A549 treated with AZD2906 at 1 μM for 4 hours (cell line): ENCODE measurements at places on chromosomes 1 and 21. TPM values are rescaled to one million over a fixed set of nuclear protein-coding genes. Genes with fewer than 3 reads are reported as not detected.

BRINP3 gene
- total RNA-seq = not detected in 5 replicates

CLSTN1 gene
- total RNA-seq = 59.0 to 63.5 TPM (median 60.7 TPM) in 5 replicates

EDARADD gene
- total RNA-seq = 2.9 to 3.8 TPM (median 3.3 TPM) in 5 replicates

APCS gene
- not detected in 5 replicates for total RNA-seq

PRKCZ gene
- 8.0 to 10.9 TPM (median 9.2 TPM) in 5 replicates for total RNA-seq

RNU1-3 gene
- total RNA-seq = 4.0 to 44.9 TPM (median 4.2 TPM) in 4 of 5 replicates, not detected in the other

NPPA gene
- total RNA-seq = not detected in 5 replicates

TBX19 gene
- 0.54 to 0.73 TPM (median 0.66 TPM) in 5 replicates for total RNA-seq

TMEM200B gene
- total RNA-seq = 0.07 to 0.20 TPM (median 0.10 TPM) in 5 replicates

CELA3B gene
- total RNA-seq = not detected in 5 replicates

OR6K3 gene
- total RNA-seq = not detected in 5 replicates

CCDC181 gene
- 0.10 to 0.22 TPM (median 0.11 TPM) in 5 replicates for total RNA-seq

MYOC gene
- not detected in 5 replicates for total RNA-seq

GJB5 gene
- total RNA-seq = 0.06 to 0.15 TPM (median 0.12 TPM) in 4 of 5 replicates, not detected in the other

MR1 gene
- 5.5 to 6.9 TPM (median 5.8 TPM) in 5 replicates for total RNA-seq

SLC1A7 gene
- 0.03 TPM in 1 of 5 replicates, not detected in the others for total RNA-seq

AGPAT3 gene
- 21.4 to 26.3 TPM (median 23.8 TPM) in 5 replicates for total RNA-seq

DCDC2B gene
- total RNA-seq = not detected in 5 replicates

ITLN2 gene
- 0.64 to 0.98 TPM (median 0.83 TPM) in 5 replicates for total RNA-seq

CDC14A gene
- total RNA-seq = 2.3 to 2.7 TPM (median 2.4 TPM) in 5 replicates

RIPPLY3 gene
- total RNA-seq = 0.33 to 0.67 TPM (median 0.54 TPM) in 5 replicates

SPRR5 gene
- not detected in 5 replicates for total RNA-seq

ELAPOR1 gene
- total RNA-seq = 0.53 to 0.71 TPM (median 0.56 TPM) in 5 replicates

NHLH1 gene
- 0.32 to 0.71 TPM (median 0.40 TPM) in 5 replicates for total RNA-seq

AGMAT gene
- 6.0 to 7.2 TPM (median 6.7 TPM) in 5 replicates for total RNA-seq

HFM1 gene
- 0.01 to 0.14 TPM (median 0.09 TPM) in 3 of 5 replicates, not detected in the others for total RNA-seq

MSTO1 gene
- total RNA-seq = 38.5 to 42.4 TPM (median 39.1 TPM) in 5 replicates

F13B gene
- 0.05 to 0.08 TPM (median 0.07 TPM) in 3 of 5 replicates, not detected in the others for total RNA-seq

LAMC1 gene
- 89.6 to 127 TPM (median 104 TPM) in 5 replicates for total RNA-seq

KCNQ4 gene
- 0.18 to 0.38 TPM (median 0.32 TPM) in 5 replicates for total RNA-seq

FCRL6 gene
- total RNA-seq = not detected in 5 replicates

VANGL2 gene
- total RNA-seq = 0.46 to 0.98 TPM (median 0.71 TPM) in 5 replicates

AK4 gene
- total RNA-seq = 30.8 to 33.5 TPM (median 31.8 TPM) in 5 replicates

BSND gene
- not detected in 5 replicates for total RNA-seq

ZNF697 gene
- 1.4 to 1.7 TPM (median 1.4 TPM) in 5 replicates for total RNA-seq

PTCH2 gene
- 0.11 to 0.30 TPM (median 0.23 TPM) in 5 replicates for total RNA-seq

SLC30A2 gene
- total RNA-seq = 0.26 to 0.70 TPM (median 0.38 TPM) in 5 replicates

LCE1D gene
- not detected in 5 replicates for total RNA-seq

IGSF3 gene
- 13.0 to 17.7 TPM (median 15.6 TPM) in 5 replicates for total RNA-seq

C8B gene
- total RNA-seq = not detected in 5 replicates

PROX1 gene
- 0.01 to 0.32 TPM (median 0.06 TPM) in 5 replicates for total RNA-seq

LYSMD1 gene
- 5.1 to 7.6 TPM (median 5.9 TPM) in 5 replicates for total RNA-seq

KISS1 gene
- 0.36 to 0.70 TPM (median 0.49 TPM) in 4 of 5 replicates, not detected in the other for total RNA-seq

ZNF326 gene
- 15.8 to 18.7 TPM (median 16.9 TPM) in 5 replicates for total RNA-seq

KRTAP12-2 gene
- total RNA-seq = not detected in 5 replicates

ALPL gene
- 0.41 to 0.67 TPM (median 0.51 TPM) in 5 replicates for total RNA-seq

RYR2 gene
- 0.01 to 0.07 TPM (median 0.03 TPM) in 5 replicates for total RNA-seq

C1orf116 gene
- total RNA-seq = 4.9 to 6.7 TPM (median 6.0 TPM) in 5 replicates

CLK2 gene
- total RNA-seq = 19.6 to 28.0 TPM (median 23.6 TPM) in 5 replicates

CYP4X1 gene
- 0.03 to 0.26 TPM (median 0.05 TPM) in 3 of 5 replicates, not detected in the others for total RNA-seq

CRABP2 gene
- 7.6 to 12.4 TPM (median 7.9 TPM) in 5 replicates for total RNA-seq

E2F2 gene
- total RNA-seq = 2.4 to 2.8 TPM (median 2.6 TPM) in 5 replicates

HCRTR1 gene
- total RNA-seq = 0.09 TPM in 1 of 5 replicates, not detected in the others

NCF2 gene
- 1.2 to 2.5 TPM (median 1.5 TPM) in 5 replicates for total RNA-seq

DTL gene
- 16.2 to 20.7 TPM (median 17.6 TPM) in 5 replicates for total RNA-seq

KCNN3 gene
- total RNA-seq = 0.03 to 0.06 TPM (median 0.05 TPM) in 5 replicates

GNAT2 gene
- total RNA-seq = 0.07 to 0.10 TPM in 2 of 5 replicates, not detected in the others
